ENCODE measurements at places on chromosomes 16 and 17. TPM values are rescaled to one million over a fixed set of nuclear protein-coding genes. Genes with fewer than 3 reads are reported as not detected.

The CYTH1 gene
- total RNA-seq, result 79.2 TPM

The RHBDF2 gene
- total RNA-seq, result 91.6 TPM

The GPR139 gene
- total RNA-seq, result not detected

The BEAN1 gene
- total RNA-seq, result not detected

The COX4I1 gene
- total RNA-seq, result 234 TPM

The CUEDC1 gene
- total RNA-seq, result 93.1 TPM

The CA5A gene
- total RNA-seq, result not detected

The ARHGAP44 gene
- 10.3 TPM for total RNA-seq

The TP53TG3F gene
- total RNA-seq, result not detected

The MT1G gene
- not detected for total RNA-seq

The MT1M gene
- 53.6 TPM for total RNA-seq

The MAP2K3 gene
- total RNA-seq, result 66.6 TPM

The GLP2R gene
- 2.3 TPM for total RNA-seq

The LRRC59 gene
- total RNA-seq, result 96.4 TPM

The MYH13 gene
- total RNA-seq, result not detected

The STAT5A gene
- 65.5 TPM for total RNA-seq

The UBTF gene
- 48.2 TPM for total RNA-seq

The GGT6 gene
- not detected for total RNA-seq

The HYDIN gene
- total RNA-seq, result 4.3 TPM

The PLD6 gene
- 5.5 TPM for total RNA-seq

The SMIM5 gene
- 0.28 TPM for total RNA-seq

The STH gene
- total RNA-seq, result not detected

The C17orf50 gene
- total RNA-seq, result not detected

The SHISA6 gene
- under 0.01 TPM for total RNA-seq

The HELZ gene
- total RNA-seq, result 58.4 TPM

The PYY gene
- total RNA-seq, result not detected

The SCGB1C2 gene
- not detected for total RNA-seq

The TERF2IP gene
- 78.3 TPM for total RNA-seq

The TPPP3 gene
- 34.9 TPM for total RNA-seq

The DNAI2 gene
- total RNA-seq, result not detected

The KCNJ18 gene
- total RNA-seq, result not detected

The ADAD2 gene
- total RNA-seq, result not detected

The IL32 gene
- total RNA-seq, result 42.4 TPM

The UBALD2 gene
- total RNA-seq, result 14.9 TPM

The TBC1D3 gene
- total RNA-seq, result not detected

The SPATA22 gene
- not detected for total RNA-seq

The TRAF7 gene
- 54.8 TPM for total RNA-seq

The MAPK7 gene
- total RNA-seq, result 49.2 TPM

The SLFN14 gene
- not detected for total RNA-seq

Data from thoracic aorta (tissue), 2 donors.